ENCODE measurements at places on chromosomes 4 and X.

DNA sequence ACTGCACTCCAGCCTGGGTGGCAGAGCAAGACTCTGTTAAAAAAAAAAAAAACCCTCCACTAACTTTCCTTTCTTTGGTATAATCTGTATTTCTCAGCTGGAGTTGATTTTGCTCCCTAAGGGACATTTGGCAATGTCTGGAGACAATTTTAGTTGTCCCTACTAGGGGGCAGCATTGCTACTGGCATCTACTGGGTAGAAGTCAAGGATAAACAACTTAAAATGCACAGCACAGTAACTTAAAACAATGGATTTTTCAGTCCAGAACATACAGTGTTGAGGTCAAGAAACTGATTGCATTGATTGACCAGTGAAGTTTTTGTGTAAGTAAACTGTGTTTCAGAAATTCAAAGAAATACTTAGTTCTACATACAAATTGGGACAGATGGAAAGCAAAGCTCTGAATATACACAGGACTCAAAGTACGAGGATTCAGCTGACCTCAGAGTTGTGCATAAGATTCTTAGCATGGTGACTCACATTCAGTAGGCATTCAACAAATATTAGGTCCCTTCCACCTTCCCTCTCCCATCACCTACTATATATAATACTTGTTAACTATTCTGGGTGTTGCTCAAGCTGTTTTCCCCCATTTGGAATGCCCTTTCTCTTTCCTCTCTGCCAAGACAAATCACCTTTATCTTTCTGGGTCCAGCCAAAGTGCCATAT, 8.8 kb downstream of the DDX53 start:
- no peak for DNase-seq

- no peak for DNase-seq
These were observed 24.7 kb downstream of the NAT8L start for GRCh38 chr4:2083826-2084160.

DNA sequence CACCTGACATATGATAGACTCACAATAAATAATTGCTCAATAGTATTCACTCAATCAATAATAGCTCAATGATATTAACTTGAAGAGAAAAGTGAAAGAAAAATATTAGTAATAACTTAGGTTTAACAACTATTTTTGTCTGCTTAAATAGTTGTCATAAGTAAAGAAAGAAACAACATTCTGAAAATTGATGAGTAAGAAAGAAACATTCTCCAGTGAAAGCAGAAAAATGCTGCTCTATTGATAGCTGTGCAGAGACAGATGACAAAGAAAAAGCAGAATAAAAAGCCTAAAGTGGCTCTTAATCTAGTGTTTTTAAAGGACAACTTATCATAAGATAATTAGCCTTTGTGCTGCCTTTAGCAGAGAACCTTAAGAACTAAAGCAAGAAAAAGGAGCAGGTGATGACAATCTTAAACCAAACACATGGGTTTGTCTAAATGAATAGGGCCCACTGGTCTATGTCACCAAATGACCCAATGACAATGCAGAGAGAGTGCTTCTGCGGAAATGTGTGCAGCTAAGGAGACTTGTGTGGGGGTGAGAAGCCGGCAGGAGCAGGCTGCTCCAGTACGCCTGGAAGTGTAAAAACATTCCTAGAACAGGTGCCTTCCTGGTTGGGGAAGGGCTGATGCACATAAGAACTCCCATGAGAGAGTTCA, 13.2 kb downstream of the HS3ST1 start:
- no peak for DNase-seq

DNA sequence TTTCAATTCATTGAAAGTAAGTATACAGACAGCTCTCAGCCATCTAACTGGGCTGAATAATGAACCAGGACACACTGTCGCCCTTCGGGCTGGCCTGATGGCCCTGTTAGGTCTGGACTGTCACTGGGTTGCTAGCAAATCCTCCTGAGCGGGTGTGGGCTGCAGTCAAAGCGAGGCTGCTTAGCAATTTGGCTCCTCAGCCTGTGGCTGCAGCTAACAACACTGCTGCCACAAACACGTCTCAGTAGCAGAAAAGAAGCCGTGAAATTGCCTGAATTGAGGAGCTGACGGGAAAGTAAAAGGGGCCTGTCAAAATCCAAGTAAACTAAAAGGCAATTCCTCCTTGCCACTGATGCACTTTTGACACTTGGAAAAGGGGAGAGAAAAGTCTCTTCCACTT, 72.8 kb downstream of the SMIM20 start:
- no peak for DNase-seq

DNA sequence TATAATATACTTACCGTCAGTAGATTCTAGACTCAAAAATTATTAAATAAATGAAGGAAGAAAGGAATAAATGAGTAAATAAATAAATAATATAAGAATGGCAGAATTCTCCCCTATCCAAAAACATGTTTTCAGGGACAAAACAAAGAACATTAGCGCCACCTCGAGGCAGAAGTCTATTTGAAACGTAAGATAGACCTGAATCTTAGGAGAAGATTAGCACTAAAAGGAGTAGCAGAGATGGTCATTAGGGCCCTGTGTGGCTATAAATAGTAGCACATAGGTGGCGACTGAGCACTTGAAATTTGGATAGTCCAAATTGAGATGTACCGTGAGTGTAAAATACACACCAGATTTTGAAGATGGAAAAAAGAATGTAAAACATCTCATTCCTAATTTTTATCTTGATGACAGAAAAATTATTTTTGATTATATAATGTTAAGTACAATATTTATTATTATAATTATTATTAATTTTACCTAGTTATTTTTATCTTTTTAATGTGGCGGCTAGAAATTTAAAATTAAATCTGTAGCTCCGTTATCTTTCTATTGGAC, 24.3 kb upstream of the SRD5A3 start:
- DNase-seq = peak; percentile 16

DNA sequence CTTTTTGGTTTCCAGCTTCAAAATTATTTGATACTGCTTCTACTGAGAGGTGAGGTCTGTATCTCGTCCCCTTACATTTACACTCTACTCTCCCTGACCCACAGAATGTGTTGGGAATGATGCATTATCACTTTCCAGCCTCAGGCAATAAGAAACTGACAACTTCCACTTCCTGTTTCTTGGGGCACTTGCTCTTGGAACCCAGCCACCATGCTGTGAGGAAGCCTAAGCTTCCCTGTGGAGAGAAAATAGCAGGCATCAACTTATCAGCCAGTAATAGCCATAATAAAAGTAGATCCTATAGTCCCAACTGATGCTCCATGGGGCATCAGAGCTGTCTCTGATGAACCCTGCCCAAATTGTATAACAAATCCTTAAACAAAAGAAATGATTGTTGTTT, 32.6 kb downstream of the RELL1 start:
- no peak for DNase-seq

- no peak for DNase-seq
These were observed 140.3 kb upstream of the PAK3 start for GRCh38 chrX:110955706-110956105.

GRCh38 chrX:40166582-40166981, 68.8 kb upstream of the BCOR start:
- no peak for DNase-seq

All from stimulated activated CD8-positive, alpha-beta memory T cell treated with anti-CD3 and anti-CD28 coated beads, Interleukin-7, amount 100 ng/mL, for 48 hours (primary cell).